Thoracic aorta (tissue), 2 donors: ENCODE measurements at places on chromosomes 1 and 21. TPM values are rescaled to one million over a fixed set of nuclear protein-coding genes. Genes with fewer than 3 reads are reported as not detected.

DNA sequence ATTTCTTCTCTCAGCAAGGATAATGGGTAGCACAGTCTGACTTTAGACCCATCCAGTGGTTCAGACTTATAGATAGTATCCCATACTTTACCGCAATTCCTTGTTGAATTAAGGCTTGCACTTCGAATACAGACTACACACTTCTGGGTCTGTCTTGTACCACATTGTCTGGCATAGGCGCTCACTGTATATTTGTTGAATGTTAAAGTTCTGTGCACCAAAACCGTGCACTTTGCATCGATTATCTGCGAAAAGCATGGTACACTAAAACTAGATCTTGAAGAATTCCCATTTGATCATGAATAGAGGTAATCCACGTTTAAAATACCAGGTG is 556 bp upstream of the RYR2 start:
- DNase-seq = no peak

- DNase-seq = no peak
These were observed 230.2 kb downstream of the PRDM2 start for GRCh38 chr1:13930151-13930550.

DNA sequence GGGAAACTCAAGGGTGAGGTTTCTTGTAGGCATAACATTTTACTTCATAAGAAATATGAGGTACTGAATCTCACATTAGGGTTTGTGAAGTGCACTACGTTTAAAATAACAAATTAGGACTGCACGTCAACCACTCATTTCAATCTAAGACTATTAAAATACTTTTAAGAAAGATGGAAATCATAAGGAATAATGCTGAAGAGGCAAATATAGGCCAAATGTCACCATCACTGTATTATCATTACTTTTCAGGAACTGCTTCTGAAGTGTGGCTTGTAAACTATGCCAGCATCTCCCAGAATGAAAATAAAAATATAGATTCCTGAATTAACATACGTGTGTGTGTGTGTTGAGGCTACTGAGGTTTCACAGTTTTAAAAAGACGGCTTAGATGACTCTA is 56.8 kb downstream of the INTS7 start:
- no peak for DNase-seq

FAM177B gene
- 3.1 TPM for total RNA-seq
